ENCODE measurements at places on chromosomes 2 and 18.

DNA sequence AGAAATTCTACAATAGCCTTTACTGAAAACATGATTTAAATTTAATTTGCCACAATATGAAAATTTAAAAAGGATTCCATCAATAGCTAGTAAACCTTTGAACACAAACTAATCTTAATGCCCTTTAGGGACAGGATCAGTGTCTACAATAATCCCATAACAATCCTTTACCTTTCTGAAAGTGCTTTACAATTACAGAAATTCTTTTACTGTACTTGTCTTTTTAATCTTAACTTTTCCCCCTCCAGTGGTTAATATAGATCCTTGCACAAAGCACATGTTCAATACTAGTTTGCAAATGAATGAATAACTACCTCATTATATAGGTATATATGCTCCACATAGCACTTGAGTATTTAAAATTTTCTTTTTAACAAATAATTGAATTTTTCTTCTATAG lies 122.6 kb downstream of the PLEKHA3 start:
- no peak for DNase-seq

GRCh38 chr2:152584301-152584700 lies 133.0 kb downstream of the PRPF40A start:
- no peak for DNase-seq

DNA sequence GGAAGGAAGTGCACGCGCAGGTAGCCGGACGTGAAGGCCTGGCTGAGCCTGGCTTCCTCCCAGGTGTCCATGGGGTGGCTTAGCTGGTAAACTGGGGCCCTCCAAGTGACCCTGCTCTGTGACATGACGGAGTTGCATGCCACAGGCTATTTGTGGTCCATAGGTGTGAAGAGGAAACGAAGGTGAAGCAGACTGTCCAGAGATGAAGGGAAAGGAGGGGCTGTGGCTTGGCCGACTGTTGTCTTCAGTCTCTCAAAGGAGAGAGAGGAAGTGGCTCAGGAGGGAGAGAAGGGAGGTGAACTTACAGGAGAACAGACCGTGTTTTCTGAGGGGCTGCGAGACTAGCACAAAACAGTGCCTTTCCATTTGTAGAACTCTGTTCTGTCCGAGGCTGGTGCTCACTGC lies 19.3 kb downstream of the INPP5D start:
- no peak for DNase-seq

GRCh38 chr2:16141641-16141921 lies 201.2 kb downstream of the MYCN start:
- no peak for DNase-seq

DNA sequence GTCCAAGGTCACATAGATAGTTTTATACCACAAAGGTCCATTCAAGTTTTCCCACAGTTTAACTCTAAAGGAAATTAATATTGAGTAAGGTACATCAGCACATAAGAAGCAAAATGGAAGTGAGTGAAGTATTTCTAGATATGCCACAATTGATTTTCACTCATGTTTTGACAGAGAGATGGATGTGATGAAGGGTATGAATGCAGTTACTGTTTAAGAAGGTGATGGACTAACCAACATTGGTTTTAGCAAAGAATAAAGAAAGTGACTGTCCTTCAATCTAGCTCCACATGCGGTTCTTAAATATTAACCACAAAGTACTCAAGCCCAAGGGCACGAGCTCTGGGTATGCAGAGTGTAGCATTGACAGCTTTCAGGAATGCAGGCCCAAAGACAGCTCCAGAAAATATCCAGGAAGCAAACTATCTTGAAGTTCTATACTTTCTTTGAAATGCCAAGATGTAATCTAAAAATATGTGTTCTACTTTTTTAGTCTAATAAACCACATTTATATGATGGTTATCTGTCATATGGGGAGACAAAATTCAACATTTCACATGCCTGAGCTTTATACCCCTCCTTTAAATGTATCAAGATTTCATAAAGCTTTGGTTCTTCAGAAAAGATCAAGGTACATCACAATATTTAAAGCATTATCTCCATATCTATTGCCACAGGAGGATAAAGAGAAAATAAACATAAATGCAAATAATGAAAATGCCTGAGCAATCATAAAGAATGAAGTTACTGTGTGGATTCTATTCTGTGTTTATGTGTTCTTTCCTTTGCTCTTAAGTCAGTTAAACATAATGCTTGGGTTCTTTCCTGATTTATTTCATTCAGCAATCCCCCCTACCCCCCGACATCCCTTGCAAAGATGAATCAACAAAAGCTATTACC lies 6.7 kb upstream of the SCN1A start:
- DNase-seq = no peak

GRCh38 chr18:78983512-78983911 lies 3.9 kb downstream of the SALL3 start:
- no peak for DNase-seq

GRCh38 chr2:121960251-121960650 lies 204.8 kb downstream of the TSN start:
- DNase-seq = no peak

- DNase-seq = no peak
Measured at GRCh38 chr2:23532391-23533337, 147.7 kb downstream of the KLHL29 start.

DNA sequence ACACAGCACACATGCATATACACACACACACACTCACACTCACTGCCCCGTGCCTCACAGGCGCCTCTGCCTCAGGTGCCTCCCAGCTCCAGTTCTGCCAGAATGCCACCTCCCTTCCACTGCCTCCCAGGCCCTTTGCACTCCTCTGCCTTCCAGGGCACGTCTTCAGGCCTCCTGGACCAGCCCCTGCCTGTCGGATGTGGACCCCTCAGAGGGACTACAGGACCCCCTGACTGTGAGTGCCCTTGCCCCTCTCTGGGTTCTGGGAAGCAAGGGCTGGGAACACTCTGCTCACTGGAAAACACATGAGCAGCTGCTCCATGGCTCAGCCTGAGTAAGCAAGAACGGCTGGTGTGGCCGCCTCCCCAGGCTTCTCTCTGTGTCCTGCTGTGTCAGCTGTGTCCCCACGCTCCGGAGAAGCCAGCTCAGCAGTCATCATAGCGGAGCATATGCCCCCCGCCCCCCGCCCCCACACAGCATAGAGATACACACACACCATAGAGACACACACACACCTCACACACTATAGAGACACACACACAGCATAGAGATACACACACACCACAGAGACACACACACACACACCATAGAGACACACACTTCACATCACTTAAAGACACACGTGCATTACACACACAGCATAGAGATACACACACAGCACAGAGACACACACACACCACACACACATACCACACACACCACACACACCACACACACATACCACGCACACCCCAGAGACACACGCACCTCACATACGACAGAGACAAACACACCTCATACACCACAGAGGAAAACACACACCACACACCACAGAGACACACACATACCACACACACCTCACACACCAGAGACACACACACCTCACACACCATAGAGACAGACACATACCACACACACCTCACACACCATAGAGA lies 271.3 kb downstream of the CYRIA start:
- DNase-seq = no peak

GRCh38 chr2:170425281-170425751 lies 247.4 kb downstream of the MYO3B start:
- no peak for DNase-seq

DNA sequence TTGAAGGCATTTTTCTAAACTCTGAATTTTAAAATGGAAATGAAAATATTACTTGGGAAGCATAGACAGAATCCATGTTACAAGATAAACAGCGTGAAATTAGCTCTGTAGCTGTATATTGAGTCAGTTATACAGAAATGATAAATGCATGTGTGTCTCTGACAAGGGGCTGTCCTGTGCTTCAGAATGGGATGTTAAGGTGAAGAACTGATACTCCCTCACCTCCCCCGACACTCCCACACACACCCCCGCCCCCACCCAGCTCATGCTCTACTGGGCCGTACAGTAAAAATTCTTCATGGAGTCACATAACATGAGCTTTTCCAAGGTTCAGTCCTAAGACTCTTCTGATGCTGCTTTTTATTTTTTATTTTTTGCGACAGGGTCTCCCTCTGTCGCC lies 869 bp upstream of the THUMPD2 start:
- no peak for DNase-seq

- DNase-seq = no peak
Measured at GRCh38 chr18:908758-909724, 4.4 kb downstream of the ADCYAP1 start.
